ENCODE measurements at places on chromosomes 1 and 21.

DNA sequence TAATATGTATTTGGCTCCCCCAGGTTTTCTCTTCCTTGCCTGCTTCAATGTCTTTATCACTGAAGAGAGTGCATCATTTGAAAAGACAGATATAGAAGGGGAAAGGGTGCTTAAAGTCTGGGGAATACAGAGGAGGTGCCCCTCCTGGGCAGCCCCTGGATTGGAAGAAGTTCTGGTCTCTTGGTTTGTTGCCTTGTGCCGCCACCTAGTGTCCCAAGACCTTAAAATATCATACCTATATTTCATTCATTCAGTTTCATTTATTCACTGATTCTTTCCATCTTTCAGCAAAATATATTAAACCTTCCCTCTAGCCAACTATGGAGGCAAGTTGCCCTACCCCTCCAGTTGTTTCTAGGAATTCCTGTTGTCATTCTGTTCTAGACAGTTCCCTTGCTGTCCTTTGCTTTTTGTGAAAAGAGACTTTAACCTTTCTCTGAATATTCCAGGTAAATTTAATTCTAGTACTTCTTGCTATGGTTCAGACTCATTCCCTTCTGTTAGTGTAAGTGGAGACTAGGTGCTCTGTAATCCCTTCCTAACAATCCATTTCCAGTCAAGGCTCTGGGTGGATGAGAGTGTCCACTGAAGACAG, 56.1 kb downstream of the MEF2D start:
- DNase-seq = no peak

DNA sequence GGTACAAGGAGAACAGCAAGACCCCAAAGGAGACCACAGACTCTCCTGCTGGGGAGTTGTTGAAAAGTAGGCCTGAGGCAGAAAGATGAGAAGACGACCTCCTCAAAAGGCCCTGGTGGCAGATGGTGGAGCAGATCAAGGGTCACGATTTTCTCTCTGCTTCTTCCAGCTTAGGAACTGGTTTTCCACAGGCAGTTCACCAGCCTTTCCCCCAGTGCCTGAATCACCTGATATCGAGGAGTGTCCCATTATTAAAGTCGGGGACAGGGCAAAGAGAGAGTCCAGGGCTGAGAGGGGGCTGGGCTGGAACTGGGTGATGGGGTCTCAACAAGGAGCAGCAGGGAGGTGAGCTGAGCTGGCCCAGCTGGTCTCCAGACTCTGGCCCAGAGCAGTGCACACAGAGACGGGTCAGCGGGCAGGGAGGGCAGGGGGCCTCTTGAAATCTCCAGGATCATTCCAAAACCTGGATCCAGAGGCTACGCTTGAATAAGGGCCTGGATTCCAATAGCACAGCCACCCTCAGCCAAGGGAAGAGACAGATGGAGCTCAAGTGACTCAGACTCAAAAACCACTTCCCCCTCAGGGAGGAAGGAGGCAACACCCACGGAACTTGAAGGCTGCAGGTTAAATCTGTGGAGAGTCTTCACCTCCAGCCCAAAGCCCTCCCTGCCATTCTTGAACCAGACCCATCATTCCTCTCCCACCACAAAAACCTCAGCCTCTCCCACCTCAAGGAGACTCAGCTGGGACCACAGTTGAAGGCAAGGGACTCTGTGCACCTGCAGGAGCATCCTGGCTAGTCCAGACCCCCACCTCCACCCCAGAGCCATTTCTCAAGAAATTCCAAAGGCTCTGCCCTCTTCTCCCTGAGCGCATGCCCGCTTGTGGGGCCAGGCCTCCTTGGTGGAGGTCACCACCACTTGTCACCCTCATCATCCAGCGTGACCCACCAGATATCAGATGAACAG, at the start of gene S100A5:
Gene S100A5 (minus strand): TSS at position 541 of the 968 bp plus-strand sequence. CDS start 743 bp downstream, outside the sequence.
- no peak for DNase-seq

GRCh38 chr1:160363010-160363409, 3.9 kb upstream of the NHLH1 start:
- no peak for DNase-seq

DNA sequence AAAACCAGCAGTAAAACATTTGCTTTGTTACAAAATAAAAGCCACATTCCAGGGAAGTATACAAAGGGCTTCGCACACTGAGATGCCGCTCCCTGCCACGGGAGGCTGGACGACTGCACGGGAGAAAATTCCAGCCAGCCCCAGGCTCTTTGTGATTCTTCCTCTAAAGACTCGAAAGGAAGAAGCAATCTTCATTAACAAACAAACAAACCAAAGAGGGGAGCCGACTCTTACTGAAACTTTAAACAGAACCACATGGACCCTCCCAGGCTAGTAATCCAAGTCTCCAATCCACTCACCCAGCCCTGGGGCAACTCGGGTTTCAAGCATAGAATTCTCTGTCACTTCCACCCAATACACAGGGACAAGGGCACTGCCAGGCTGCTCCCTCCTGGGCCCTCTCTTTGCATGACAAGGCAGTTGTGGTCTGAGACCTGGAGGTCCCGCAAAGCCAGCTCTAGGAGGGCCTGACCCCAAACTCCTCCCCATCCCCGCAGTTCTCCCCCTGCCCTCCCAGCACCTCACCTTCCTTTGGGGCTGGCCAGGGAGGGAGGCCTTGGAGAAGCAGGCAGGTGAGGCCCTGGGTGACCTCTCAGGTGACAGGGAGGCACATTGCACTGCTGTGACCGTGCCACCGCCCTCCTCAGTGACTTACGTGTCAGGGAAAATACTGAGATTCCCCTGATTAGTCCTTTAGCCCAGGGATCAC, 26.6 kb upstream of the COL18A1 start:
- DNase-seq = no peak

GRCh38 chr1:228865627-228866330, 130.5 kb downstream of the RHOU start:
- no peak for DNase-seq

DNA sequence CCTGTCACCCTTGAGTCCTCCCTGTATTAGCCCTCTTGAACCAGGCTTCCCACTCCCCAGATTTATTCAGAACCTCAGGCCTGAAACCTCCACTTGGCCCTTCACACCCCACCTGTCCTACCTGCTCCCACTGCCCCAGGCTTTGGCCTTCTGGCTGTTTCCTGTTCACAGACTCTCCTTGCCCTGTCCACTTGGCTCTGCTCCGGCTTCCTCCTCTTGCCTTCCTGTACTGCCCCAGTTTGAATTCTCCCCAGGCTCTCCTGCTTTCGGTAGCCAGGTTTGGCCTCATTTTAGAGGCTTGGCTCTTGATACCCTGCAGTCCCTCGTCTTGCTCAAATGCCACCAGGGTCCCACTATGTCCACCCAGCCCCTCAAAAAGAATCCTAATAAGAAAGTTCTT, 385.2 kb downstream of the KCNH1 start:
- DNase-seq = no peak

DNA sequence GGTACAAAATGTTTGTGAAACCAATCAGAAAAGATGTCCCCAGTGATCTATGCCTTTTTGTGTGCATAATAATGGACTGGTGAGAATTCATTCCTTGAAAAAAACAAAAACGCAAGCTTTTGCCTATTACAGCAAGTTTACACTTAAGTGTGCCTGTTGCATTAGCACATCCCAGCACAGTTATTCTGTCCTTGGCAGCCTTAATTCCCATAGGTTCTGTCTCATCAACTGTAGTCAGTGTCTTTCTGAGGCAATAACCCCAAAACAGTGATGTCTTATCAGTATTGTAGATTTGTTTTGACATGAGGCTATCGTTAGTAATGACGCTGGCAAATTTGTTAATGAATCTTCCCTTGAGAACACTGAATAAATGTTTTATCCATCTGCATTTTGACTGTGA, 109.9 kb upstream of the KCTD3 start:
- no peak for DNase-seq

GRCh38 chr1:230349020-230349393, 77.1 kb downstream of the PGBD5 start:
- no peak for DNase-seq

GRCh38 chr1:186202271-186202764, 172.7 kb downstream of the TPR start:
- DNase-seq = no peak

DNA sequence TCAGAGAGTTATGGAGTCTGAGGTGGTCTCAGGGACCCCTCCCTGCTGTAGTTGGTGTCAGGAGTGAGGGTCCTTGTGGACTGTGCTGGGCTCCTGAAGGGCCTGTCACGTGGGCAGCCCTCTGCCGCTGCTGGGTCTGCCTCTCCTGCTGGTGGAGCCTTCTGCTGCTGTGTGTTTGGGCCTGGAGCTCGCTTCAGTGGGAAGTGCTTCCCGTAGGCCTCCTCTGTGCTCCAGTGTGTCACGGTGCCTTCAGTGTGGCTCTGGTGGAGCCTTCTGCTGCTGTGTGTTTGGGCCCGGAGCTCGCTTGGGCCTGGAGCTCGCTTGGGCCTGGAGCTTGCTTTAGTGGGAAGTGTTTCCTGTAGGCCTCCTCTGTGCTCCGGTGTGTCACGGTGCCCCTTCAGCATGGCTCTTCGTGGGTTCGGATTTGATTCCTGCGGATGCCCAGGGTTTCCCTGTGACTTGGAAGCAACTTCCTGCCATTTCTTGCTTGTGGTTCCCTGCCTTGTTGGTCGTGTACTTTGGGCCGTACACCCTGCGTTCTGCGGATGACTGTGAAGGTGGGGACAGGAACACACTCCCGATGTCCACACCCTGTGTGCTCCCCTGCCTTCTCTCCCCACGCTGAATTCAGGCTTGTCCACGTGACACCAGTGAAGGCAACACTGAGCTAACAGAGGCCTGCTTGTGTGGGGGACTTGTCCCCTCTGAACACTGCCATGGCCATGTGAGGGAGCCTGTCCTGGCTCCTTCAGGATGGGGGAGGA, 19.5 kb downstream of the C1orf174 start:
- no peak for DNase-seq

- DNase-seq = no peak
Measured at GRCh38 chr21:45266518-45267389, 20.9 kb downstream of the POFUT2 start.

DNA sequence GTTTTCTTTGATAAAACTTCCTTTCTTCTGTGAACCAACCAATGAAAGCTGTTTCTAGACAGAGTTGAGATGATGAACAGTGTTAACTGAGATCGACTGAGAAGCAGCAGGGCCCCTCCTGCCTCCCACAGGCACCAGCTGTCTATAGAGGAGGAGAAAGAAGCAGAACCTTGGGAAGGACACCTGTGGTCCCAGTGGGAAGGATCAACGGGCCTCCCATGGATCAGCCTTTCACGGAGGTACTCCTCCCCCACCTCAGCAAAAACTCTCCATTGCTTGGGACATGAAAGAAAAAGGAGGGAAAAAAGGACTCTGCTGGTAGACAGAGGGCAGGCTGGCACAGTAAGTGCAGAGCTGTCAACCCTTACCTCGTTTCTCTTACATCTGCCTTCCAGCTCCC, 40.5 kb downstream of the PLPPR5 start:
- no peak for DNase-seq

DNA sequence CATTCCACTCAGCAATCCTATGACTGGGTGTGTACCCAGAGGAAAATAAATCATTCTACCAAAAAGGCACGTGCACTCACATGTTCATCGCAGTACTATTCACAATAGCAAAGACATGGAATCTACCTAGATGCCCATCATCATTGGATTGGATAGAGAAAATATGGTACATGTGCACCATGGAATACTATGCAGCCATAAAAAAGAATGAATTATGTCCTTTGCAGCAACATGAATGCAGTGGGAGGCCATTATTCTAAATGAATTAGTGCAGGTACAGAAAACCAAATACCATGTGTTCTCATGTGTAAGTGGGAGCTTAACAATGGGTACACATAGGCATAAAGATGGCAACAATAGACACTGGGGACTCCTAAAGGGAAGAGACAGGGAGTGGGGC, 39.9 kb upstream of the SLC35F3 start:
- DNase-seq = no peak

- no peak for DNase-seq
Measured at GRCh38 chr1:88074661-88075060, 609.4 kb upstream of the PKN2 start.

DNA sequence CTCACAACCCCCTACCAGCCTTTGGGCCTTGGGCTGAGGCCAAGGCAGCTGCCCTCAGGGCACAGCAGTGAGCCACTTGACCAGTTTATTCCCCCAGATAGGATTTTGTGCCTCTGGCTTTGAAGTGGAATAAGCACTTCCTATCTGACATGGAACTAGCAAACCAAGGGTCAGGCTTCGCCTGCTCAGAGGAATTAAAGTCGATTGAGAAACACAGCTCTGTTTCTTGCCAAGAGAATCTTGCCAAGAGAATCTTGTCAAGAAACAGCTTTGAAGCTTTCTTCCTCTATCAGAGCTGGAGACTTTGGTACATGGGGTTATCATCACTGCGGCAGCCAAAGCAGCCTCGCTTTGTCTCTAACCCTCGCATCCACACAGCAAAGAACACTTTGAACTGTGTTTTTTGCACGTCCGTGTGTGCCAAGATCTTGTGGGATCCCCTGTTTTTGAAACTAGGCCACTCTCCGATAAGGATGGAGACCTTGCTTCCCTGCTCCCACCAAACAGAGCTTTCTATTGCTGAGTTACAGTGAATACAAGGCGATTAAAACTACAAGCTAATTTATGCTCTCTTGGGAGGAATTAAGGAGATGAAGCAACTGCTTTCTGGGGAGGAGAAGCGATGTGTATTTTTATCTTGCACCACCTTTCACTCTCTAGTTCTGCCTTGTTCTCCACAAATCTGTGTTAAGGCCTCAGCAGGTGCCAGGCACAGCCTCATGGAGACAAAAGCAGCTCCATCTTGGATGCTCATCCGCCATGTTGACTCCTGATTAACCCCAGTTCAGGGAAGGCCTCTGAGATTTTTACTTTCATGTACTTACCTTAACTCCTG, 67.3 kb downstream of the RHOU start:
- no peak for DNase-seq

DNA sequence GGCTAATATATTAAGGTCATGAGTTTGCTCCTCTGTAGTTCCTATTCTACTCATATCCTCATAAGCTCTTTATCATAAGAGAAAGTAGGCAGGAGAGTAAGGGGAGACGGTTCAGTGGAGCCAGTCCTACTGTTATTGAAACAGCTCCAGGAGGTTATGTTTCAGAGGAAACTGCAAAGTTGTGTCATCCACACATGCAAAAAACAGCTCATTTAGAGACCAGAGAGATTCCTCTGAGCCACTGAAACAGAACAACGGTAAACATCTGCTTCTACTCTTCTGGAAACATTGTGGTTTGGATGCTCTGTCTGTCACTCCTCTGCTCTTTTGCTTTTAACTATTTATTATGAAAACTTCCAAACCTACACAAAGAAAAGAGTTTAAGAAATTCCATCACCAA, 66.3 kb upstream of the PPP2R5A start:
- DNase-seq = no peak

DNA sequence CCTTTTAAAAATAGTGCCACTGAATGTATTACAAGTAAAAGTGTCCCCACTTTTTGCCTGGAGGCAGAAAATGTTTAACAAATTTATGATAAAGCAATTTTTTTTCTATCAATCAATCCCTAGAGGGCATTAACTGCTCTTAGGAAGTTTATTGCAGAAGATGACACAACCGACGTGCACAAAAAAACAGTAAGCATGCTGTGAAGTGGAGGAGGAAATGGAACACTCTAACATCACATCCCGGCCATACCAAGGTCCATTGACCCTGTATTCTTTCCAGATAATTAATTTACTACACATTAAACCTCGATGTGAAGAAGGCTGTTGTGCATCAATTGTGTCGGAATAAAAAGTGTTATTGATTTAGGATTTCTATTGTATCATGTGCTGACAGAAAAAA, 264.9 kb upstream of the NR5A2 start:
- DNase-seq = no peak
